ENCODE measurements at places on chromosomes 4 and X.

DNA sequence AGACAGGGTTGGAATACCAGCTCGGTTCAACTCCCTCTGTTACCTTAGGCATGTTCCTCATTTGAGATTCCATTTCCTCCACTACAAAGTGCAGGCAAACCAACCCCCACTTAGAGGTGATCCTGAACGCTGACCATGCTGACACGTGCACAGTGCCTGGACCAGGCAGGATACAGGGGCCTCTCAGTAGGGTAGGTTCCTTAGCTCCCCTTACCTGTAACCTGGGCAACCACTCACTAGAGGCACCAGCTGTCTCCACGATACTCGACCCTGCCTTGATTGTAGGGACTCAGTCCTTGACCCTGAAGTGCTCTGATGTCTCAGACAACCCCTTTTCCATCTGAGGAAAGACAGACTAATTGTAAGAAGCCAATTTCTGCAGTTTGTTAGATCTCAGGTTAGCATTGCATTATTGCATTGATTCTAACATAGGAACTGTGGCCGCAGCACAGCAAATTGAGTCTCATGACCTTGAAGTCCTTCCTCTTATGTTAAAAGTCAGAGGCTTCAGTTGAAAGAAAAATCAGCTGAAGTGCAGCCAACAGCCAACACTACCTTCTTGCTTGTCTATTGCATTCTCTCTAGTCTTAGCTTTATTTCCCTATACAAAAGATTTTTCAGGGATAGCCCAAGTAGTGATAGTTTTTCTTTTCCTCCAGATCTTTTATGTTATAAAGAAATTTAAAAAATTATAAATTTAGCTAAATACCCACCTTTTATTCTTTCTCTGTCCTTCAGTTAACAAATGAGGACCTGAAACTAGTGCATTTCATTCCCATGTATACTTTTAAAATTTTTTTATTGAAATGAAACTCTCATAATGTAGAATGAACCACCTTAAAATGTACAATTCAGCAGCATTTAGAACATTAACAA lies 11.2 kb upstream of the C1QTNF7 start:
- no peak for DNase-seq

GRCh38 chr4:155900381-155900780 lies 3.1 kb upstream of the TDO2 start:
- no peak for DNase-seq

DNA sequence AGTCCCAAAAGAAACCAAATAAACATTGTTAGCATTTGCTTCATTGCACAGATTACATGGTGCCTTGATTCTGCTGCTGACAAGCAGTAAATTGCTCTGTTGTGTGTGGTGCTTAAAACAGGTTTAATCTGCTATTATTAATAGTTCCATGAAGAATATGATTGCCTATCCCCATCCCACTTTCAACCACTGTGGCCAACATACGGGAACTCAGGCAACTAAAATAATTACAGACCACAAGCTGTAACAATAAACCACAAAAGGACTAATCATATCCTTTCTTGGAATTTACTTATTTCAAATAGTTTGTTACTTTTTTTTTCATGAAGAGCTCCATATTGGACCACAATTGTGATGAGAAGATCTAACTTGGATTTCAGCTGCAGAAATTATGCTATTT lies 131.5 kb downstream of the PACRGL start:
- DNase-seq, result no peak

- no peak for DNase-seq
Measured at GRCh38 chrX:119981286-119982070, 37.9 kb upstream of the NKAP start.

- no peak for DNase-seq
Measured at GRCh38 chr4:107793996-107794395, 30.7 kb upstream of the SGMS2 start.

GRCh38 chrX:129593137-129593536 lies 53.1 kb downstream of the OCRL start:
- DNase-seq, result no peak

- no peak for DNase-seq
Measured at GRCh38 chr4:2891294-2891693, 47.6 kb downstream of the ADD1 start.

DNA sequence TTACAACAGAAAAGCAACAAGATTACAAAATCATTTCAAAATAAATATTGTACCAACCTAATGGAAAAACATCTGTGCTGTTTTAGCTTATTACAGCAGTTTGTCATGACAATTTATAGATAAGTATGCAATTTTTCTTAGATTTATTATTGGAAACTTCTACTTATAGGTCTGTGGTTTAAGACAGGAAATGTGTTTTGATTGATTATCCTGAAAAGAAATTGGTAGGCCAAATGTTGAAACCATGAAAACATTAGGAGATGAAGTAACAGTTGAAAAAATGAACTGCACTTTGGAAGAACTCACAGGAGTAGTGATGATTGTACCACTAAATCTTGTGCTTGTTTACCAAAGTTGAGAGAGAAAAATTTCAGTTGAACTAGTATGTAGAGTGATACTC lies 162.2 kb upstream of the GIMD1 start:
- no peak for DNase-seq

- no peak for DNase-seq
Measured at GRCh38 chr4:173488656-173489055, 41.4 kb downstream of the HAND2 start.

DNA sequence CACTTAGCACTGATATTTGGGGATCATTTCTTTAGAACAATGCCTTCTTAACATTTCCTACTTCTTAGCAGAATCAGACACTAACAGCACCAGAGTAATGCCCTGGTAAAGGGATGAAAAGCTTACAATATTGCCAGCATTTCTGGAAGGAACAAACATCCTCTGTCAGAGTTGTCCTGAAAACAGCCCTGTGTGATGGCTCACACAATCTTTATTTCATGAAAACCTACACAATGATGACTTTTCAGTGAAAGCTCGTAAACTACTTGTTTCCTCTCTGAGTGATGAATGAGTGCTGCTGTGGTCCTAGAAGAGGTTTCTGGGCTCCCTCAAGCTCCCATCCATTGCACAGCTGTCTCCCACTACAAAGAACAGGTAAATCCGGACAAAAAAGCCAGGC lies 52.8 kb downstream of the GPC4 start:
- DNase-seq, result no peak

- DNase-seq, result no peak
Measured at GRCh38 chr4:1334579-1334895, 12.5 kb upstream of the UVSSA start.

GRCh38 chr4:107710493-107711459 lies 9.3 kb downstream of the PAPSS1 start:
- no peak for DNase-seq

DNA sequence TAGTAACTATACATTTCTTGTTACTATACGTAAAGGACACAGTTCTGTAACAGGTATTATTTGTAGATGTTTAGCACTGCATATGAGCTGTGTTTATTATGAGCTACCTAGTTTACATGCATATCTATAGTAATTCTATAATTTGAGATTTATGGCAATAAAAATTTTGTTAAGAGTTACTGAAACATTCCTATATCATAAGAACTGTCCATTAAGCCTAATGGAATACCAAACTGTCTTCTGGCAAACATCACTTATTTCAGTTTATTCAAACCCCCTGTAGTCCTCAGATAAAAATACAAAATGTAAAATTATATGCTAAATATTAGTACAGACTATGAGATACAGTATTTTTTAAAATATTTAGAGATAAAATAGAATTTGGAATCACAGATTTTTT lies 205.2 kb downstream of the ADGRL3 start:
- DNase-seq, result no peak
